ENCODE measurements at places on chromosomes 5 and 9.
A peak's percentile ranks its signal among the peaks of the same experiment; 100 is the strongest.

DNA sequence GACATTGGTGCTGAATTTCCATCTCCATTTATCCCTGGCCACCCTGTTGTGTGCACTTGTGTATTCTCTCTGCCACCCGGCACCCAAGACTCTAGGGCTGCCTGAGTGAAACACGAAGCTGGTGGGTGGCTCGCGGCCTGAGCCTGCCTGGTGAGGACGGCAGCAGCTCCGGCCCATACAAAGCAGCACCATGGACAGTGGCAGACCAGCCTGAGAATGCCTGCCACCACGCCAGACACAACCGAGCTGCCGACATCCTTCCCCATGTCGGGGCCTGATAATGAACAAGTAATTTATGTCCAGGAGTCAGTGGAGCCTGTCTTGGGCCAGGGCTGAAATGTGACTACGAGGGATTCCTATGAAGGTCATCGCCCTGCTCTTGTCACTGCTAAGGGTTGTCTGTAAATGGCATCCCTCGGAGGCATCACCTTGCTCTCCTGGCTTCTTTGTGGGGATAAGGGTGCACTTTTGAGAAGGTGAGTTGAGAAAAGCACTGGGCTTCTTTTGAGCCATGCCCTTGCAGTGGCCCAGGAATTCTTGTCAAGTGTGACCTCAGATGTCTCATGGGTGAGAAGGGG, 175.7 kb downstream of the MELK start:
- DNase-seq = peak; percentile 15

DNA sequence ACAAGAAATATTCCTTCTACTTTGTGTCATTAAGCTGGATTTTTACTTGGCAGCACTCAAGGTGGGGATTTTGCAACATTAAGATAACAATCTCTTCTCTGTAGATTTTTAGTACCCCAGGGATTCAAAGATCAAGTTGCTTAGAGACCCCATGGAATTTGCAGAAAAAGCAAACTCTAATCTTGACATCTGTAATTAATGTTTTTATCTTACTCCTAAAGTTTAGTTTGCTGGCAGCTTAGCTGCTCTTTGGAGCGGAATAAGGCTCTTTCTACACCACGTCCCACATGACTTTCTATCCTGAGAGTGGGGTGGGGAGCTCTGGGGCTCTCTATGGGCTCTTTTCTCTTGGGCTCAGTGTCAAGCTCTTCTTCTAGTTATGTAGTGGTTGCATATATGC, 21.7 kb upstream of the SPDL1 start:
- DNase-seq = no peak

GRCh38 chr5:55484531-55484930, 50.2 kb downstream of the PLPP1 start:
- DNase-seq = no peak

- no peak for DNase-seq
These were observed 55.3 kb downstream of the HMCN2 start for GRCh38 chr9:130320723-130321481.

GRCh38 chr9:106421772-106422171, 441.2 kb upstream of the ZNF462 start:
- no peak for DNase-seq

GRCh38 chr5:94240596-94240992, 377.8 kb downstream of the KIAA0825 start:
- DNase-seq = no peak

- DNase-seq = no peak
These were observed 109.4 kb downstream of the C5orf15 start for GRCh38 chr5:133859073-133859472.

DNA sequence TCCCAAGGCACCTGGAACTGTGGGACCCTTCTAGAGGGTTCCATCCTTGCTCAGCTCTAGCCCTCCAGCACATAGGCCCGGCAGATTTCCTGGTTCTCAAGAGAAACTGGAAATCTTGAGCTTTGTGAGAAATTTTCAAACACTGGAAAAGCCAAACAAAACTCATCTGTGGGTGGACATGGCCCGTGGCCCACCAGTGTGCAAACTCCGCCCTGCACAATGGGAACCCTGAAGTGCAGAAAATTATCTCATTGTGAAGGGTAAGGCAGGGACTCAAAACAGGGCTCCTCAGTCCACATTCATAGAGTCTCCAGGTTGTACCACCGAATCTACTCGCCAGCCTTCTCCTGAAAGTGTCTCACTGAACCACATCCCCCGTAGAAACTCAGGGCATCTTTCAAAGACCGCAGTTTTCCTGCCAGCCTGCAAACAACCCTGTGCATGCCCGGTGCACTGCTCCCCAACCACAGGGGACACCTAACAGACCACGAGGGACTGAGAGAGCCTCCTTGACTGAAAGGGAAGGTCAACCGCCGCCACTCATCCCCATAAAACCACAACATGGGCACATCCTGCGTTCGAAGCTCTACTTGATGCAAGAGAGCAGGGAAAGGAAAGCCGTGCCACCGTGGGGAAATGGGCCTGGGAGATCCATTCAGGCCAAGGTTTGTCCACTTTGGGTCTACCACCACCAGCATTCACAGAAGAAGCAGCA, 18.1 kb downstream of the ADAMTS2 start:
- no peak for DNase-seq

GRCh38 chr5:98933445-98934072, 4.8 kb upstream of the CHD1 start:
- no peak for DNase-seq

DNA sequence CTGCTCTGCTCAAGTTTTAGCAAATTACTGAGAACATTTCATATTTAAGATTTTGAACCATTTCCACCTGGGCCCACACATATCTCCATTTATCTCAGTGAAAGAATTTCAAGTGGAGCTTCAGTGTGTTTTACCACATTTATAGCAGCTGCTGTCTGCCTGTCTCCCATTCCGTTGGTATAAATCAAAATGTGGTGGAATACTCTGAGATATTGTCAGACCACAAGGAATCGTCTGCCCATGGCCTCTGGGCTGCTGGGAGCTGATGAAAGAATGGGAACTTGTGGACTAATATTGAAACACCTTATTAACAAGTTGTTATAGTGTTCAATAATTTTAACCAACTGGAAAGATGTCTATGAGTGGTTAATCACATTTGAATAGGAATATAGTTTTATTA, 33.3 kb downstream of the MAST4 start:
- no peak for DNase-seq

GRCh38 chr9:19378164-19378563, 1.9 kb downstream of the RPS6 start:
- no peak for DNase-seq

DNA sequence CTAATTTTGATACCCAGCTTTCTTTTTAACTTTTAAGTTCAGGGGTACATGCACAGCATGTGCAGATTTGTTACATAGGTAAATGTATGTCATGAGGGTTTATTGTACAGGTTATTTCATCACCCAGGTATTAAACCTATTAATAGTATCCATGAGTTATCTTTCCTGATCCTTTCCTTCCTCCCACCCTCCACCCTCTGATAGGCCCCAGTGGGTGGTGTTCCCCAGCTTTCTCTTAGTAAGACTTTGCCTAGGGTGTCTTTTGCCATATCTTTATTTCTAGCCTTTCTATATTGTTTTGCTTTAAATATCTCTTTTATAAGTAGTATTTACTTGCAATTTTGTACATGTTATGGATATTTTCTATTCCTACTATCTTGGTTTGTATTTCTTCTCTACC, 243.7 kb downstream of the SGCD start:
- DNase-seq = no peak

GRCh38 chr5:143729334-143729946, 82.5 kb upstream of the HMHB1 start:
- no peak for DNase-seq

- no peak for DNase-seq
These were observed 31.7 kb upstream of the NR3C1 start for GRCh38 chr5:143435210-143435657.

- DNase-seq = no peak
These were observed 147.7 kb downstream of the BARX1 start for GRCh38 chr9:93807166-93808074.

GRCh38 chr9:133368249-133368881, 7.5 kb downstream of the SURF4 start:
- DNase-seq = no peak

- no peak for DNase-seq
These were observed 223.4 kb upstream of the FAM174A start for GRCh38 chr5:100311806-100312205.

DNA sequence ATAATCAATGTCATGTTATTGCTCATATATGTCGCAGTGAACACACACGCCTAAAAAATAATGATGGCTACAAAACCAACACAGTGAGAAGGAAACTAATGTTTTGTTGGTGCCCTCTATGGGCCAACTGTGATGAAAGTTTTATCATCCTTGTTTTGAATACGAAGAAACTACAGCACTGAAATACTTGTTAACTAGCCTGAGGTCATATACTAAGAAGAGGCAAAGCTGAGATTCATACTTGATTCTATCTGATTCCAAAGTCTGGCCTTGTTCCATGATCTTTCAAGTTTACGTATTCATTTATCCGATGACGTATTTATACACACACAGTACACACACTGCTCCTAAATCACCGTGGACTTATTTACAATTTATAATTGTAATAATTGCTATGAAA, 16.1 kb upstream of the DRD1 start:
- DNase-seq = no peak

DNA sequence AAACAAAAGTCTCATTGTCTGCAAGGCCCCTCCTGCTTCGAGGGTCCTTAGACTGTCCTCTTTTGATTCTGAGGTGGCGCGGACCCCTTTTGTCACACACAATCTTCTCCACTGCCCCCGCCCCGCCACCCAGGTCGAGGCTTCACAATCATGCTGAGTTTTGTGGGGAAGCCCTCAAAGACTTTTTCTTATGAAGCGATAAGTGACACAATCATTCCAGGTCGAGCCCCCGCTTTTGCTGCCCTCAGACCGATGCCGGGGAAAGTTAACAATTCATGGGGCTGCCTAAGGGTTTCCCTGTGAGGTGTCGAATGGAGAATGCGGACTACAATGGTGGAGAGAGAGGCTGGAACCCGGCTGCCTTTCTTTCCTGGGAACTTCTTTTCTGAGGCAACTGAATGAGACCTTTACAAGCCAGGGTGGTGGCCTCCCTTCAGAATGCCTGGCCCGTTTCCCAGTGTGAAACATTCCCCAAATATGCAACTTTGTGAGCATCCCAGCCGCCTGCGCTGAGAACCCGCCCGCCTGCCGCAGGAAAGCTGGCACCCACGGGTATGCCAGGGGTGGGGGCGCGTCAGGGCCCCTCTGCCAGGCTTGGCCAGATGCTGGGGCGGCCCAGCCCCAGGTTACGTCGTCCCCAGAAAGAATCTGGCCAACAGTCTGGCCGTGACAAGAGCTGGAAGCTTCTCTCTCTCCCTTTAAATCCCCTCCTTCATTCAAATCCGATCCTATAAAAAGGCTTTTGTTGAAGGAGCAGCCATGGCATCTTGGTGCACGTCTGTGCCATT, 71.9 kb downstream of the MAP1B start:
- no peak for DNase-seq

GRCh38 chr5:176995122-176995490, 11.5 kb downstream of the UIMC1 start:
- no peak for DNase-seq

- DNase-seq = no peak
These were observed 1259.0 kb upstream of the C9orf72 start for GRCh38 chr9:28832168-28832770.

- peak; percentile 56 for DNase-seq
These were observed 47.7 kb upstream of the GLRX start for GRCh38 chr5:95870105-95870672.

- no peak for DNase-seq
These were observed 36.2 kb downstream of the STC2 start for GRCh38 chr5:173291722-173292658.

- no peak for DNase-seq
These were observed 200.2 kb downstream of the TRIO start for GRCh38 chr5:14343376-14343775.

GRCh38 chr9:132006677-132007370, 72.8 kb downstream of the MED27 start:
- peak; percentile 5 for DNase-seq

DNA sequence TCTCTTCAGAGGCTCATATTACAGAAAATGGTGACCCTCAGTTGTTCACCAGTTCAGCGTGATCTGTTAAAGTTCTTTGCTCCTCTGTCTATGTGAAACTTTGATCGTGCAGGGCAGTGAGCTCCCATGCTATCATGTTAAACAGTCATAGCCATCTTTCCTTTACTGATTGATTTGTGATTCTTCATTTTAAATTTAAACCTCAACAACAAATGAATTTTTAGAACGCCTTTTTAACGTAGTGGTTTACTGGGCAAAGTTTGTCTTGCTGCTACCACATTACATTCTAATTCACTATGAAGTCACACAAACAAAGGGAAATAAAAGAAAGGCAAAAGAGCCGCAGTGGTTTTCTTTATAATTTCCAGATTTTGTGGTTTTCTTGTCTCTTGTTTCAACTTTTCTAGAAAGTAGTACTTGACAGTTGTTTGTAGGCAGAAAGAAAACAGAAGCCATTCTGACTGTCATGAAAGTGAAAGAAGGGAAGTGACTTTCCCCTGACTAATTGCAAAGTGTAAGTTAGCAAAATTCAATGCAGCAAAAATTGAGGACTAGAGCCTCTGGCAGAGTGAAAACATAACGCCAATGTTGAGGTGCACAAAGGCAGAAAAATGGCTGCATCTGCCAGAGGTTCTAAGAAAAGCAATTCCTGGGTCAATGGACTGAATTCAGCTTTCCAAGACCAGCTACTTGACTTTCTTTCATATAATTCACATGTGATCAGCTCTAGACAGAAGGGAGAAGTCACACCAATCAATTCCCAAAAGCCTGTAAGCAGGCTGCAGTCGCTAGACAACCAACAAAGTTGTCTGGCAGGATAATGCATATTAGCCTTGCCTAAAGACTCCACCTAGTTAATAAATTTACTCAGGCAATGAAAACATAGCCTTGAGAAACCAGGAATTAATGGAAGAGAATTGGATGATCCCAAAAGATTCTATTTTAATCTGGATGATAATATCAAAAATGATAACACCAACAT, 7.1 kb upstream of the IFNA6 start:
- no peak for DNase-seq

DNA sequence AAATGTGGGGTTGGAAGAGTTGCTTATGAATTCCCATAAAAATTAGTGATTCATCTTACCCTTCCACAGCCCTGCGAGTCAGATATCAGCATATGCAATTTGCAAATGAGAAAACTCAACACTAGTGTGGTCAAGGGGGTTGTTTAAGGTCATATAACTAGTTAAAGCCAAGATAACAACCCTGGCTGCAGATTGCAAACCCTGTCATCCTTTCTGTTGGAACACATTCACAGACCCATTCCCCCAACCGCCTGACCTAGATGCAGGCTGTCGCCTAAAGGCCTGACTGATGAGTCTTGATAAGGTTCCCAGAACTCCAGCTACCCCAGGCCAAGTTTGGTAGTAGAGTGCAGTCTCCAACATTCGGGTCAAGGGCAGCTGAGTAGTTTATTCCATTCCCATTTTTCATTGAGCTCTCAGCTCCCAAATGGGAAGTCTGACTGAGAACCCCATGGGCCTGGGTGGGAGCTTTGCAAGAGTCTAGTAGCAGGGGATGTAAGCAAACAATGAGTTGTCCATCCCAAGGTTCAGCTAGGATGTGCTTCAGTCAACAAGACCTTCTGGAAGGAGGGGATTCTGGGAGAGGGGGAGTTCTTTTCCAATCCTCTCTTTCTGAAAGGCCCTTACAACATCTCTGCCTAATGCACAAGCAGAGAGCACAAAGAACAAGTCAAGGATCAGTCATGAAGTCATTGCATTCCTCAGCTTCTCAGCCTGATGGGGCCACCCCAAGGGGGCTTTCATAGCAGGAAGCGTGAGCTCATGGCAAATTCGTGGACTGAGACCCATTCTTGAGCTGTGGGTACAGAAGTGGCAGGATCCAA, 40.3 kb downstream of the ADAM19 start:
- no peak for DNase-seq
